M059J (cell line): ENCODE measurements at places on chromosomes 11 and 22. TPM values are rescaled to one million over a fixed set of nuclear protein-coding genes. Genes with fewer than 3 reads are reported as not detected.

The MPEG1 gene
- total RNA-seq: not detected in 2 replicates

The HORMAD2 gene
- 0.22 TPM in 1 of 2 replicates, not detected in the other for total RNA-seq

The DSCAML1 gene
- not detected in 2 replicates for total RNA-seq

The MS4A4A gene
- total RNA-seq: 33.0 and 50.9 TPM in 2 replicates

The CREB3L1 gene
- 40.1 and 70.3 TPM in 2 replicates for total RNA-seq

The GAS2L1 gene
- total RNA-seq: 10.2 and 17.2 TPM in 2 replicates

The FGF19 gene
- total RNA-seq: not detected in 2 replicates

The HPX gene
- total RNA-seq: not detected in 2 replicates

The MS4A2 gene
- total RNA-seq: not detected in 2 replicates

The TLCD5 gene
- total RNA-seq: 3.7 and 4.8 TPM in 2 replicates

The TSPAN32 gene
- total RNA-seq: 0.07 TPM in 1 of 2 replicates, not detected in the other

The XRRA1 gene
- total RNA-seq: 9.1 and 10.0 TPM in 2 replicates

The ANKK1 gene
- total RNA-seq: not detected in 2 replicates

The MPZL3 gene
- total RNA-seq: 5.7 and 8.7 TPM in 2 replicates

The OR8D4 gene
- total RNA-seq: not detected in 2 replicates

The E2F8 gene
- total RNA-seq: 3.9 and 8.5 TPM in 2 replicates

The PHRF1 gene
- 17.0 and 24.3 TPM in 2 replicates for total RNA-seq

The DDX25 gene
- total RNA-seq: not detected in 2 replicates

The PHLDA2 gene
- total RNA-seq: 9.1 and 18.9 TPM in 2 replicates

The CLP1 gene
- total RNA-seq: 18.4 and 30.7 TPM in 2 replicates

The ZC3H12C gene
- total RNA-seq: 11.9 and 14.8 TPM in 2 replicates

The SCGB2A2 gene
- total RNA-seq: not detected in 2 replicates

The PRRG4 gene
- total RNA-seq: 4.4 and 4.7 TPM in 2 replicates

The DCHS1 gene
- total RNA-seq: 4.6 and 8.8 TPM in 2 replicates

The OR51B2 gene
- not detected in 2 replicates for total RNA-seq

The NLRP14 gene
- not detected in 2 replicates for total RNA-seq

The SERHL2 gene
- total RNA-seq: 0.15 and 0.22 TPM in 2 replicates

The IFITM10 gene
- 2.7 and 11.4 TPM in 2 replicates for total RNA-seq

The TRIOBP gene
- 42.5 and 68.1 TPM in 2 replicates for total RNA-seq

The ARSA gene
- total RNA-seq: 6.2 and 10.9 TPM in 2 replicates

The FAM180B gene
- not detected in 2 replicates for total RNA-seq

The TRPM5 gene
- total RNA-seq: not detected in 2 replicates

The MAPK1 gene
- total RNA-seq: 30.5 and 49.9 TPM in 2 replicates

The OR56A1 gene
- not detected in 2 replicates for total RNA-seq

The CALCA gene
- not detected in 2 replicates for total RNA-seq

The ANO3 gene
- total RNA-seq: 0.30 and 0.34 TPM in 2 replicates

The ARHGEF12 gene
- 31.0 and 56.6 TPM in 2 replicates for total RNA-seq

The PES1 gene
- 53.1 and 57.9 TPM in 2 replicates for total RNA-seq

The RAB30 gene
- 9.4 and 12.2 TPM in 2 replicates for total RNA-seq

The GPR83 gene
- total RNA-seq: 0.02 TPM in 1 of 2 replicates, not detected in the other

The SMTN gene
- total RNA-seq: 51.2 and 53.2 TPM in 2 replicates

The MMP13 gene
- total RNA-seq: 96.9 and 103 TPM in 2 replicates

The FIBIN gene
- total RNA-seq: 0.05 TPM in 1 of 2 replicates, not detected in the other

The XKR3 gene
- total RNA-seq: 0.37 and 0.44 TPM in 2 replicates

The MISFA gene
- total RNA-seq: not detected in 2 replicates

The CSNK2A3 gene
- total RNA-seq: 2.5 and 3.1 TPM in 2 replicates

The PKP3 gene
- total RNA-seq: 7.9 and 10.6 TPM in 2 replicates

The SPDYC gene
- total RNA-seq: not detected in 2 replicates

The DGCR6 gene
- total RNA-seq: 0.62 and 0.81 TPM in 2 replicates

The DEUP1 gene
- not detected in 2 replicates for total RNA-seq

The MMP1 gene
- total RNA-seq: 75.7 and 80.6 TPM in 2 replicates

The GALNT18 gene
- total RNA-seq: 0.47 and 0.64 TPM in 2 replicates

The PMM1 gene
- 13.4 and 15.8 TPM in 2 replicates for total RNA-seq

The PLEKHB1 gene
- 0.76 TPM in 1 of 2 replicates, not detected in the other for total RNA-seq

The KCNE3 gene
- 0.10 TPM in 1 of 2 replicates, not detected in the other for total RNA-seq

The PKDREJ gene
- total RNA-seq: not detected in 2 replicates

The POU2AF2 gene
- total RNA-seq: not detected in 2 replicates

The WNT11 gene
- 2.0 and 3.1 TPM in 2 replicates for total RNA-seq

The LSP1 gene
- total RNA-seq: 1.8 and 4.0 TPM in 2 replicates
